ENCODE measurements at places on chromosomes 2 and 18. TPM values are rescaled to one million over a fixed set of nuclear protein-coding genes. Genes with fewer than 3 reads are reported as not detected.

DNA sequence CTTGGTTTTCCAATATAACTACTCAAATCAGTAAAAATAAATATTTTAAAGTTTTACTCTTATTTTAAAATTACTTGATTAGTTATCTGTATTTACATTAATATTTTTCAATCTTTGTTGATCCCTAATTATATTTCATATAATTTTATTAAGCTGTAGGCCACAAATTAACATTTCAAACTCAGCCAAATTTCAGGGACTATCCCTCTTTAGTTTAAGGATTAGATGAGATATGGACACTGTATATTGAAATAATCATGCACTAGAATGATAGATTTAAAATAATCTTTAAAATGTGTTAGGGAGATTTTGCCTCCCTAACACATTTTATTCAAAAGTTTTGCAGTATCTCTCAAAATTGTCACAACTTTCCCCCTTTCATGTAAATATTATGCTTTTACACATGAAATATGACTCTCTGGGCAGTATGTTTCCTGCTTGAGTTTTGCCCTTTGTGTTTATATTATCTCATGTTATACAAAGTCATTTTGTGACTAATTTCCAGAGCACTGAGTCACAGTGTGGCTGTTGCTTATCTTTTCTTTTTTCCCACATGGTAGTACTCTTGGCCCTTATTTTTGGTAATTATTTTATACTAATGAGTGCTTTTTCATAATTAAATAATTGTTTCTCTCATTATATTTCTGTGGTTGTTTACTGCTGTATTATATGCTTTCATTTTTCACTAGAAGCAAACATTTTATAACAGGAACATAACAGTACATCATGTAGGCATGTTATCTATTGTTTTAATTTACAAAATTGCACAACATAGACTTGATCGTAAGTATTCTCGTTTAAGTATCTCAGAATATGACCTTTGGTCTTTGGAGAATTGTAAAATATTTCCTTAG is 1.2 kb downstream of the TFPI start:
- no peak for DNase-seq

- no peak for DNase-seq
Observed at GRCh38 chr2:10124538-10125045, 2.1 kb downstream of the RRM2 start.

GRCh38 chr18:47512726-47513435 is 261.4 kb upstream of the SKOR2 start:
- no peak for DNase-seq

The COL4A3 gene
- total RNA-seq = 0.62 TPM

- DNase-seq = no peak
Observed at GRCh38 chr2:48749291-48750127, 6.0 kb downstream of the LHCGR start.

The MYO3B gene
- not detected for total RNA-seq

The AKAIN1 gene
- total RNA-seq = not detected

The HSBP1L1 gene
- total RNA-seq = 6.2 TPM

The CABYR gene
- total RNA-seq = 2.2 TPM

GRCh38 chr2:190679813-190680591 is 31.1 kb downstream of the NAB1 start:
- DNase-seq = peak; percentile 64

DNA sequence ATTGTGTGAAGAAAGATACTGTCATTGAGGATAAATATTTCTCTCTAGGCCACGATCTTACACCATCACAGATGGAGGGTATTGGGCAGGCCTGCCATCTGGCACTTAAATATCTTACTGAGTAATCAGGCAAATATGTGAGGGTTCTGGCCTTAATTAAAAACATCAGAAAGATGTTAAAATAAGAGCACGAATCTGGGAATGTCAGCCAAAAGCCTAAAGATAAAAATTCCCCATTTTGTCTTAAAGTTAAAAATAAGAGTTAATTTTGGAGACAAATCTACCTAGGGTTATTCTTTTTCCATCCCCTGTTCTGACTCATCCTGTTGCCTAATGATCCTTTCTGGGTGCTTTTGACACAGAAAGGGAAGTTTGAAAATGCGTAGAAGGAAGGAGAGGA is 121.0 kb downstream of the SUCLG1 start:
- DNase-seq = no peak
